A172 (cell line): ENCODE measurements at places on chromosomes 4 and X. TPM values are rescaled to one million over a fixed set of nuclear protein-coding genes. Genes with fewer than 3 reads are reported as not detected.

DNA sequence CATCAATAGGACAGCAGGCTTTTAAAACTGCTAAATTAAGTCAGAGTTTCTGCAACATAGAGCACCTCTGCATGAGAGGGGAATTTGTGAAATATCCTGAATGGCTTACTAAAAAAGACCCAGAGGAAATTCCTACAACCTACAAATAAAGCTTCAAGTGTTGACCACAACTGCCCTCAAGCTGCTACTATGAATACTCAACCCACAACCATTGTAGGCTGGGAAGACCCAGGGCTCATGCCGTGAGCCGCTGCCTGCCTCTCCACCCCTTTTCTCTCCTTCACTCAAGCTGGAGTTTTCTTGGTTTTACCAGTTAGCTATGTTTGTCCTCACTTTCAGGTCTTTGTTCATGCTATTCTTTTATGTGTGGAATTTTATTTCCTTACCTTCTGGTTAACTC lies 151.6 kb downstream of the EMCN start:
- no peak for DNase-seq

The P2RY10 gene
- total RNA-seq = not detected in 2 replicates

The SLC2A9 gene
- not detected in 2 replicates for total RNA-seq

The AFM gene
- total RNA-seq = not detected in 2 replicates

GRCh38 chr4:16448241-16448840 lies 222.1 kb upstream of the TAPT1 start:
- no peak for DNase-seq

GRCh38 chr4:5756271-5756670 lies 45.3 kb downstream of the EVC start:
- no peak for DNase-seq

- no peak for DNase-seq
These were observed 107.3 kb downstream of the SCLT1 start for GRCh38 chr4:128986019-128986418.

DNA sequence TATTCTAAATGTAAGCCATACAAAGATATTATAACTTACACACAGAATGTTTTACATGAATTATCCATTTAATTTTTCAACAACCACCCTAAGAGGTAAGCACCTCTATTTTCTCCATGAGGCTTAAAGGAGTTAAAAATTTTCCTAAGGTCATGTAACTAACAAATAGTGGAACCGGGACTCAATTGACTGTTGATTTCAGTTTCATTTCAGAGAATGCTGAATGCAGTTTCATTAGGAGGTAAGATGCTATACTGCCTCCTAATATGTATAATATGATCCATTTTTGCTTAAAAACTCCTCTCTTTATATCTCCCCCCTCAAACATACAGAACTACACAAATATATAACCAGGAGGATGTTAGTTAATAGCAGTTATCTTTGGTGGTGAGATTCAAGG lies 29.1 kb downstream of the PHKA1 start:
- DNase-seq = no peak

- DNase-seq = no peak
These were observed 9.7 kb upstream of the ACSL4 start for GRCh38 chrX:109742722-109743121.

GRCh38 chr4:16862697-16863096 lies 35.7 kb downstream of the LDB2 start:
- no peak for DNase-seq

The PAGE1 gene
- 1.1 TPM in 1 of 2 replicates, not detected in the other for total RNA-seq

The MAGED1 gene
- total RNA-seq = 98.9 and 110 TPM in 2 replicates
